Uterine smooth muscle cell (primary cell): ENCODE measurements at places on chromosomes 5 and 9. TPM values are rescaled to one million over a fixed set of nuclear protein-coding genes. Genes with fewer than 3 reads are reported as not detected.

CBY3 gene
- 0.50 TPM in 1 of 2 replicates, not detected in the other for total RNA-seq

PCDHB15 gene
- under 0.01 and 0.37 TPM in 2 replicates for total RNA-seq

NUTM2G gene
- total RNA-seq = not detected in 2 replicates

MAN1B1 gene
- total RNA-seq = 73.2 and 128 TPM in 2 replicates

NUTM2F gene
- not detected in 2 replicates for total RNA-seq

SLC6A19 gene
- not detected in 2 replicates for total RNA-seq

PHAX gene
- total RNA-seq = 71.1 and 103 TPM in 2 replicates
